Activated effector memory CD4-positive, alpha-beta T cell treated with Interleukin-2 at 50 U/mL for 16 hours (primary cell): ENCODE measurements at places on chromosomes 5 and 9.

- no peak for DNase-seq
These were observed 22.8 kb upstream of the FCN1 start for GRCh38 chr9:134940236-134941208.

DNA sequence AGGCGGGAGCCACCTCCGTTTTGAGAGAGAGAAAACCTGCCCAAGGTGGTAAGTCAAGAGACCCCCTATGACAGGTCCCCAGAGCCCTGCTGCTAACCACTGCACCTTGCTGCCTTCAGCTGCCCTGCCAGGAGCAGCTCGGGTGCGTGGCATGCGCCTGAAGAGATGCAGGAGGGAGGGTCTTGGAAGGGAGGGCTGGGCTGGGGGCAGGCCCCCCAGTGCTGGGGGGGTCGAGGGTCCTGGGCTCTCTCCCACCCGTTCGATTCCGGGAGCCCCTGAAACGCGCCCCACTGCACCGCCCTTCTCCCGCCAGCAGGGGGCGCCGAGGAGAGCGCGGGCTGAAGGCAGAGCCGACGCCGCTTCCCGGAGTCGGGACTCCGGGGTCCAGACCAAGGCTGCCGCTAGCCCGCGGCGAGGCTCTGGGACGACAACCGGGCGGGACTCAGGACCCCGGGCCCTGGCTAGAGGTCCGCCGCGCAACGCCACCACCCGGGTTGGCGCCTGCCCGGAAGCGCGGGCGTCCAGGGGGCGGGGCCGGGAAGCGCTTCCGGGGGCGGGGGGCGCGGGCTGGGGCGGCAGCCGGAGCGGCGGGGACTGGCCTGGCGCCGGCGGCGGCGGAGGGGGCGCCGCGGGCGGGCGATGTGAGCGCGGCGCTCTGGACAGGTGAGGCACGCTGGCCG is at the start of gene ZBTB34:
Gene ZBTB34 (plus strand): TSS at position 563 of the 680 bp plus-strand sequence. CDS start 18,761 bp downstream, outside the sequence.
- DNase-seq = peak; percentile 71

- no peak for DNase-seq
These were observed 13.5 kb downstream of the TBC1D9B start for GRCh38 chr5:179893958-179894895.

DNA sequence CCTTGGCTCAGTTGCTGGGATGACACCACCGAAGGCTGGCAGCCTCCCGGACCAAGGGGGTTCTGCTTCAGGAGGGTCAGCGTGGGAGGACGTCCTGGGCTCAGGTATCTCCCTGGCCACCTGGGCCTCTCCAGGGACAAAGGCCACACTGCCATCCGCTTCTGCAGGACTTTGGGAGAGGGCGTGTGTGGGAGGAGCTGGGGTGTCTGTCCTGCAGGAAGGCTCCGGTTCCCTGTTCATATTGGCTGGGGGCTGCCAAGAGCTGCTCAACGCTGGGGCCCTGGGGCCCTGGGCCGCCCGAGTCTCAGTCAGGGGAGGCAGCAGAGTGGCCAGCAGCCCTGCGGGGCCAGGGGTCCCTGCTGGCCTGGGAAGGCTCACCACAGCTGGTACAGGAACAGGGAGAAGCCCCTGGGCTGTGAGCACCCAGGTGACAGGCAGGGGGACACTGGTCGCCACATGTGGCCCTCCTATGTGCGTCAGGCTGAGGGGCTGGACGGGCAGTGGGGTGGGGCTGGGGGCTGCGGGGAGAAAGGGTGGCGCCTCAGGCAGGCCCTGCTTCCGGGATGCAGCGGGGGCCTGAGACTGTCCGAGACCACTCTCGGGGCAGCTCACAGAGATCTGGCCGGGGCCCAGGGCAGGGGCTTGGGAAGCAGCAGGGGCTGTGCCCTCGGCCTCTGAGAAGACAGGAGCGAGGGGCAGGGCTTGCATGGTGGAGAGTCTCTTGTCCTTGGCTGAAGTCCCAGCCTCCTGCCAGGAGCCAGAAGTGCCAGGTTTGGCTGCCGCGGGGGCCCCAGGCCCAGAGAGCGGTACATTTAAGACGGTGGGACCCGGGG is 4.9 kb upstream of the CARD9 start:
- DNase-seq = no peak

GRCh38 chr5:79932510-79933504 is 58.3 kb downstream of the MTX3 start:
- DNase-seq = no peak
